Iris pigment epithelial cell (primary cell): ENCODE measurements at places on chromosomes 2 and 18.

- DNase-seq, result no peak
These were observed 239.8 kb downstream of the SETBP1 start for GRCh38 chr18:44920441-44920840.

DNA sequence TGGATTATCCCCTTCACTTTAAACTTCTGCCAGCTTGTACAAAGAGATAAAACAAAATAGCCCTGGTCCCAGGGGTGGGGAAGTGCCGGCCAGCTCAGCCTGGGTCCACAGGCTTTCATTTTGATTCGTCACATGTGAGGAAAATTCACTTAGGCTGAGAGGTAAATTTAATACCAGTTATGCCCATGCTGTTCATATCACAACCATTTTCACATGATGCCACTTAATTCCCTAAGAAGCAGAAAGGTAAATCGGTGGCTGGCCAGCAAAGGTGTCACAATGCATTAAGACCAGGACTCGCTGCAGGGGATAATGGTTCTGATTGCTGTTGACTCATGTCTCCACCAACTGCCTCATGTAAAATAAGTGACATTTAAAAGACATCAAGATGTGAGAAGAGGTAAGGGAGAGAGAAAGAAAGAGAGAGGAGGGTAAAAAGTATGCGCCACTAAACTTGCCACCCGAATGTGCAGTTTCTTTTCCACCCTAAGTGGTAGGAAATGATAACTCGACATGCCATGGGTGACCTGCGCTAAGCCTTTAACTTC lies 261.0 kb upstream of the SIX3 start:
- no peak for DNase-seq

DNA sequence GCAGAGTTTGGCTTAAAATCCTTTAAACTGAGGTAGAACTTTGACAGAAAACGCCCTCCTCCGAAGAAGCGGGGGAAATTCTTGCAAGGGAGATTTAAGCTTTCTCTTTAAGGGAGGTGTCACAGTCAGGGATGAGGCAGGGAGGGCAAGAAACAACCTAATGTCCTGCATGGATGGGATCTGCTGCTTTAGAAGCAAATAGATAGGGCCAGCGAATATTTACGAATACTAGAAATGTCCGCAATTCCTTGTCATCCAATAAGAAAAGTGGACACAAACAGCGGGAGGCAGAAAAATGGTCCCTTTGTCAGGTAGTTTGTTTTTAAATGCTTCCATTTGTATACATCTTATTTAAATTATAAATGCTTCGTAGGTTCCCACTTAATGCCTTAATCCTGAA lies 12.0 kb downstream of the MEIS1 start:
- DNase-seq, result no peak

DNA sequence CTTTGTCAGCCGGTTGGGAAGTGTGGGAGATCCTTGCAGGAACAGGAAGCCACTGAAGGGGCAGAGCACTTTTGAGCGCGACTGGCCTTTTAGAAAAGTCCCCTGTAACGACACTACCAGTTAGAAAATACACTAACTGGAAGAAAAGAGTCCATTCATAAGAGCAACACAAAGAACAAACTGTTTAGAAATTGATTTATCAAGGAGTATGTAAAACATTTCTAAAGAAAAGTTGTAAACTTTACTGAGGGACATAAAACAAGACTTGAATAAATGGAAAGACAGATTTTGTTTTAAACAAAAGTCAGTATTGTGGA lies 29.8 kb upstream of the POMC start:
- DNase-seq, result no peak

- DNase-seq, result no peak
These were observed 76.4 kb downstream of the ZSWIM2 start for GRCh38 chr2:186772579-186772978.

GRCh38 chr2:18750672-18751554 lies 161.5 kb upstream of the NT5C1B start:
- DNase-seq, result peak; percentile 69

- DNase-seq, result no peak
These were observed 1.2 kb upstream of the ALPP start for GRCh38 chr2:232377319-232377718.

DNA sequence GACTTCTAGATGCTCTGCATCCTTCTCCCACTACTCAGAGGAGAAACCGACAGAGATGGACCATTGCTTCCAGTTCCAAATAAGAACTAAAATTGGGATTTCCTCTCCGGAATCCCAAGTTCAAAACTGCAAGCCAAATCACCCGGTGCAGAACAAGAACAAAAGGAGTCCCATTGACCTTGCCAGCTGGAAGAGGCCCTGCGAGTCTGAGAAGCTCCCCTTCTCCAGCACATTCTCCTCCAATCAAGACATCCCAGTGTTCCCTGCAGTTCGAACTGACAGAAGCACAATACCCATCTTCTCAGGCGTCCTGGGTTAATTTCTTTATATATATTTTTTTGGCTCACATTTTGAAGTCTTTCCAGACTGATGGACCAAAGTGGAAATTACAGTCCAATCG lies 195.3 kb upstream of the MEIS1 start:
- DNase-seq, result no peak

DNA sequence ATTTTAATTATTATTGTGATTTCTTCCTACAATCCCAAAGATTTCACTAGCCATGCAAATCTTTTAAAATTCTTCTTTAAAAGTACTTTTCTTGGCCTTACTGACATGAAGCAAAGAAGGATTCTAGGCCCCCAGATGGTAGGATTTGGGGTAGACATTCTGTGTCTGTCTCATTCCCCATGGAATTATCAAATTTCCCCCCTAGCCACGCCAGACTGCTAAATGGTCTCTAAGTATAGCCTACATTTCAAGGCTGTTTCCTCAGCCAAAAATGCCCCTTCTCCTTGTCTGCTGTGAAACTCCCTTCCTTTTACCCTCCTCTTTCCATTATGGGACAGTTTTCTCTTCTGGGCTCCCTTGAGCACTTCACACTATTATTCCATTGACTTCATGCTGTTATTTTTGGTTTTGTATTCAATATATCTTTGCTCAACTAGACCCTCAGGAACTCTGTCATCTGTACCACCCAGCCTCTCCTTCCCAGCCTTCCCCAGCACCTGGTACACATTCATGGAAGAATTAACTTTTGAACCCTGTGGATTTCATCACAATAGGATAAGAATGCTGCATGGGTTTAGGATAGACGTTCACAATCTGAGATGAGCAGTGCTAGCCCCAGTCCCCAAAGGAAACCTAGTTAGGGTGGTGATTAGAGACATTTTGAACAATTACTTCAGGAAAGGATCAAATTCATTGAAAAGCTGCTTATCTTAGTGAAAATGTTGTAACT lies 21.5 kb upstream of the CYP1B1 start:
- DNase-seq, result no peak

DNA sequence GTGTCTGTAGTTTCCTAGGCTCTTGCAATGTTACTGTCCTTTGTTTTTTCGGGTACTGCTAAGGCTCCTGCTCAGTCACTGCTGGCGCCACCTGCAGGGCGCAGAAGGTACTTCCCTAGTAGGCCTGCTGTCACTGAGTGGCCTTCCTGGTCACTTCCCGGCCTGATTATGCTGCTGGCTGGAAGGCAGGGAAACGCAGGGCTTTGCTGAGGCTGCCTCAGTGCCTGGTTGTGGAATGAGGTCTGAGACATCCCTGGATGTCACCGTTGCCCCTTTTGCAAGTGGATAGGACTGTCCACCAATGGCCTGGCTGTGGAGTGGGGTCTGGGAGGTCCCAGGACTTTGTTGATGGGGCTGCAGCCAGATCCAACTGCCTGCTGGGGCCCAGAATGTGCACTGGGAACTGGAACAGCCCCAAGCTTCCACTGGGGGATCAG lies 13.1 kb downstream of the DAW1 start:
- peak; percentile 73 for DNase-seq

- DNase-seq, result no peak
These were observed 916.6 kb downstream of the SLC4A3 start for GRCh38 chr2:220544049-220544448.

DNA sequence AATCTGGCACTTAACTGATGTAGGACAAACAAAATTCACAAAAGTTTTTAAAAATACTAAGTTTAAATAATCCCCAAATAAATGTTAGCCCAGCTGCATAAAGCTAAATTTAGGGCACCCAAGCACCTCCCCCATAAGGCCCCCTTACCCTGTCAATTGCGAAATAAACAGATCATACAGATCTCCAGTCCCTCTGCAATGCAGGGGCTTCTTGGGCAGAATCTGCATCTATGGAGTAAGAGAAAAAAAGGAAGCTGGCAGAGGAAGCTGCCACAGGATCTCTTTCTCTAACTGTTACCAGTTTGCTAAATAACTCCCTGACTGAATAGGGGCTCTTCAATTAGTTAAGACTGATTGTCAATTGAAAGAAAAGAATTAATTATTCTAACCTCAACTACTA lies 117.7 kb downstream of the MEMO1 start:
- DNase-seq, result no peak

GRCh38 chr2:157748371-157749142 lies 119.9 kb upstream of the ACVR1C start:
- DNase-seq, result peak; percentile 9

DNA sequence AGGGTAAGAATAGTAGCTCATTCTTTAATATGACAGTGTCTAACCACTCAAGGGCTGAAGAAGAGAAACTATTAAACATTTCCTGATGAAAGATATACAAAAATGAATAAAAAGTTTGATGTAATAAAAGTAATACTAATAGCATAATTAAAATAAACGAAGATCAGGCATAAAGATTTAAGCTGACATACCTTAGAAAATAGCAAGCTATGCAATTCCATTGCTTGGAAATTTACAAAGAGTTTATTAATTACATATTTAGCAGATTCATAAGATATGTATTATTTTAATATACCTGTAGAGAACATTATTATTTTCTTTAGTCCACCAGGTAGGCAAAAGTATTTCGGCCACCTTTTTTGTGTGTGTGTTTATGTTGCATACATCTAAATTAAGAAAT lies 229.4 kb downstream of the GCA start:
- DNase-seq, result no peak

DNA sequence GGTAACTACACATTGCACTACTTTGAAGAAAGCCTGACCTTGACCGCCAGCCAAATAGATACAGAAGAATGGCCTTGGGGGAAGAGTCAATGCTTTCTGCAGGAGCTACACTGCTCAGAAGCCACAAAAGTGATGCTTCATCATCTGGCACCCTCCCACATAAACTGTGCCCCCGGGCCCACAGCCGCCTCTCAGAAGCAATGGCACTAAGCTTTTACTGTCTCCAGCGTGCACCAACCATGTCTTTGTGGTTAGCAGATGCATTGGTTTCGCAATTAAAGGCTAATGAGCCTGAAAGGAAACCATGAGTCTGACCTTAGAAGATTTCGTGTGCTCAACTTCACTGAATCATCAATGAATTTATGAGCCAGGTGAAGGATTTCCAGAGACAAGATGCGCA lies 209.4 kb upstream of the TRIB2 start:
- peak; percentile 79 for DNase-seq

DNA sequence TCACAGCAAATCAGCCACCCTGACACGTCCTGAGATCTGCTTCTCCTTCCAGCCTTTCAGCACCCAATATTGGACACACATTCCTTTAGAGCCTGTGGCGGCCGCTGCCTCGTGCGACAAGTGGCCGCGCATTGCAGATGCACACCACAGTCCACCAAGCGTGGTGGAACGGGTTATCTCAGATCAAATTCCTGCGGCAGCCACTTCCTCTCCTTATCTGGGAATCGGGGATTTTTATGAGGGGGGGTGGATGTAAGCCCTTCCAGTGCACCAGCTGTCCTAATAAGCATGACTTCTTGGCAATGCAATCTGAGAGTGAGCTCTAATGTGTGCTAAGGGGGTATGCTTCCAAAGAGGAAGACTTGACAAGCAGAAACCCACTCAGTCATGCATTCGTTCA lies 18.3 kb upstream of the BMP10 start:
- peak; percentile 49 for DNase-seq

- no peak for DNase-seq
These were observed 88.9 kb downstream of the PLEKHM3 start for GRCh38 chr2:207936380-207936779.

DNA sequence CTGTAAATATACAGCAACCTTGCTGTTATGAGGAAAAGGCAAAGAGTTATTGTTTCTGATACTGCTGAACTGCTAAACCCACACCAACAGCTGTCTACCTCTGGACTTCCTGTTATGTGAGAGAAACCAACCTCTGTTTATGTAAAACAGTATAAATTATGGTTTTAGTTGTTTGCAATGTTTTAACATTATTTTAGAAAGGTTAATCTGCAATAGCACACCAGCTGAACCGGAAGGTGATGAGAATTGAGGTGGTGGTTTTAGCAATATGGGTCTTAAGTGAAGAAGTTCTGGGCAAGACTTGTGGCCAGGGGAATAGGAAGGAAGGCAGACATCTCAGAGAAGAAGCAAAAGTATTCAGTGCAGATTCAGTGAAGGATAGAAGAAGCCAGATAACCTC lies 237.8 kb downstream of the PLCL1 start:
- no peak for DNase-seq

DNA sequence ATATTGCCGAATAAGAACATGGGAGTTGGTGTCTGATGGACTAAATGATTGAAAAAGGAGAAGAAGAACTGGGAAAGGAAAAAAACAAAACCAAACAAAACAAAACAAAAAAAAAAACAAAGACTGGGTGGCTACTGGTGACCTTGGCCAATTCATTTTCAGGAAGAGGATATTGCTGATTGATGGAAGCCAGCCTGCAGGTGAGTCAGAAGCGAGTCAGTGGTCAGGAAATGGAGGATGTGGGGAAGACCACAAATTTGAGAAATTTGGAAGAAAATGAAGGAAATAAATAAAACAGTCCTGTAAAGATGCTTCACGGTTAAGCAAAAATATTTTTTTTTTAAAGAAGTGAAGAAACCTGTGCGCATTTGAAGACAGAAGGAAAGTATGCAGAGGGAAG lies 296.9 kb downstream of the ZNF521 start:
- DNase-seq, result no peak

GRCh38 chr2:15446961-15447360 lies 114.2 kb downstream of the NBAS start:
- DNase-seq, result no peak

DNA sequence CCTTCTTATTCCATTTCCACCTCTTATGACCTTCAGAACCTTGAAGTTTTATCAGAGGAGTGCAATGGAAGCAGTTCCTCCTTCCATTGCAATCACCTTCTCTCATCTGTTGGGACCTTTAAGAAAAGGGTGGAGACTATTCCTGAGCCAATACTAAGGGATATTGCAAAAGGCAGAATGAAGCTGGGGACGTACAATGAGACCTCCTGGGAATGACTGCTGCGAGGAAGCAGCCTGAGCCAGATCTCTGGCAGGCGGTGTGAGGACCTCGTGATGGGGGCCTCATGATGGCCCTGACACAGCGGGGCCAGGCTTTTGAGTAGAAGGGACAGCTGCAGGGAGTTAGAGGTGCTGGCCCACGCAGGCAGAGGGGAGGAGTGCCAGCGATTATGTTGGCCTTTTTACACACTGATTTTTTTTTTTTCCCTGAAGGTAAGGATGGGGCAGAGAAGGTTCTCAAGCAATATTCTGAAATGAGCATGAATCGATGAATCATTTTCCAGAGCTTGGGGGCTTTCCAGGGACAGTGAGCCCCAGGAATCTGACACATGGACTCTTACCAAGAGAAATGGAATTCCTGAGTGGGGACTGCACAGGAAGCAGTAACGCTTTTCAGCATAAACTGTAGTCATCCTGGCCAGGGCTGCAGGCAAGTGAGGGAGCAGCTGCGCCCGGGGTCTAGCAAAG lies 40.0 kb upstream of the LAPTM4A start:
- peak; percentile 92 for DNase-seq

GRCh38 chr2:66832646-66833435 lies 397.9 kb downstream of the MEIS1 start:
- no peak for DNase-seq
